ENCODE measurements at places on chromosomes 3 and 15.

- DNase-seq = no peak
These were observed 240.4 kb downstream of the EDEM1 start for GRCh38 chr3:5427938-5428337.

DNA sequence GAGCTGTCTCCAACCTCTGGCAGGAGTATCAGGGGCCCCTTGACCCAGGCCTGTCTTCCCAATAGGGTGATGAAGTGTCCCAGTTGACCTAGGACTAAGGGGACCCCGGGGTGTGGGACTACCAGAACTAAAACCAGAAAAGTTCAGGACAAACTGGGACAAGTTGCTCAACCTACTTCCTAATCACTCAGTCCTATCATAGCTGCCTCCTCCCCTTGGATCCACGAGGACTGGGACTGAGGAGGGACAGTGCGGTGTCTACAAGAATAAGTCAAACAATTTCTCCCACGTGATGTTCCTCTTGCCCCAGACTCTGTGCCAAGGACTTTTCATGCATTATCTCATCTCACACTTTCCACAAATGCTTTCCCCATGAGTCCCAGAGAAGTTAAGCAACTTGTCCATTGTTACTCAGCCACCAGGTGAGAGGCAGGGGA, 49.4 kb upstream of the SLCO2A1 start:
- DNase-seq = no peak

DNA sequence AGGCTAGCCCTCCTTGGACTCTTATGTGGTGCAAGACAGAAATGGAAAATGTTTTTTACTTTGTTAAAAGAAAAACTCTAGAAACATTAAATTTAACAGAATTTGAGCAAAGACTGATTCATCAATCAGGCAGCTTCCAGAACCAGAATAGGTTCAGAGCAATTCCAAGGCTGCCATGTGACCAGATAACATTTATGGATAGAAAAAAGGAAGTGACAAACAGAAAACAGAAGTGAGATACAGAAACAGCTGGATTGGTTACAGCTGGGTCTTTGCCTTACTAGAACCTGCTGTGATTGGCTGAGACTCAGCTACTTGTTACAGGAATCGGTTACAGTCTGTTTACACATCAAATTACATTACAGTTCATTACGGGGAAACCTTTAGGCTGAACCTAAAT, 22.5 kb upstream of the OTOL1 start:
- DNase-seq = no peak

- no peak for DNase-seq
These were observed 362.9 kb upstream of the RBMS3 start for GRCh38 chr3:28917895-28918475.

DNA sequence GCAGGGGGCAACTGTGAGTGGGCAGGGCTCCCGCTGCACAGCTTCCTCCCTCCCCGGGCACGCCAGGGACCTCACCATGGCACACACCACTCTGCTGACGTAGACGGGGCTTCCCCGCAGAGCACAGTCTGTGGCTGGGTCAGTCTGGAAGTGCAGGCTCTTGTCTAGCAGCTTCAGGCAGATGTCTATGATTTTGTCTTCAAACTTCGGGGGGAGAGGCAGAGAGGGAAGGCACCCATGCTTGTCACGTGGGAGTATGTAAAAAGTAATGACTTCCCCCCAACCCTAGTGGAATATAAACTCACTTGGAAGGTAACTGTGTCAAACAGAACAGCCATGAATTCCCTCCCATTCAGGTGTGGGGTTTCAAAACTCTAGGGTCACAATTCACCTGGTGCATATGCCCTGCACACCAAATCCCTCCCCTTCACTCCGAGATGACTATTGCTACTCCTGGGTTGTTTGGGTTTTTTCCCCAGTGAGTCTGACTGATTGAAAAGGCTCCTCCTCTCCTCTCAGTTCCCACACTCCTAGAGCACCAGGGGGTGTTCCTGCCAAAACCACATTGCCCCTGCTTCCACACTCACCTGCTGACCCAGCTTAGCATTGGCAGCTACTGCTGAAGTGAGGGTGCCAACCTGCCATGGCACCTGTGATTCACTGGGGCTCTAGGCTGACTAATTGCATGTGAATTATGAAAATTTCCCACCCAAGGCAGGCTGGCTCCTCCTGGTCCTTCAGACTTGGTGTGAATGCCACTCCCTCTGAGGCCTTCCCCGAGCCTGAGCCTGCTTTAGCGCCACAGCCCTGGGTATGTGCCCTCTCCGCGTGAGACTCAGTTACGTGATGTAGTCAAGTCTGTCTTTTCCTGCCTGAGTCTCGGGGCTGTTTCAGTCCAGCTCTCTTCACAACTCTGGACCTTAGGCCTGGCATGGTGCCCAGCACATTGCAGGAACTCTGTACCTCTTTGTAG, 13.0 kb downstream of the TGM5 start:
- DNase-seq = no peak

DNA sequence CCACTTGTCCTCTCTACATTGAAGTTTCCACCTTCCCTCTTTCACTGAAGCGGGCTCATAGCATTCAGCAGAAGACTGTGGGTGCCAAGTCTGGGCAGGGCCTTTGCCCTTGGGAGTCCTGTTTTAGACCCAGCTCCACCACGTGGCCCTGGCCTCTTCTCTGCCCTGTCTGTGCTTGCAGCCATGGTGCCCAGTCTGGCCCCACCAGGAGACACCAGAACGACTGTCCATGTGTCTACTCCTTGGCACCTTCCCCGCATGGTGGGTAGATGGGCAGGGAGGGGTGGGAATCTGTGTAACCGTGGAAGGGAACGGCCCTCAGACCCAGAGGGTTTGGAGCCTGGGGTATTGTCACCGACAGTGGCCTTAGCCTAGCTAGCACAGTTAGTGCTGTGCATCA, 17.9 kb upstream of the EMC3 start:
- no peak for DNase-seq

- no peak for DNase-seq
These were observed 2.7 kb upstream of the ITIH3 start for GRCh38 chr3:52791928-52792327.

- DNase-seq = peak; percentile 31
These were observed 8.0 kb downstream of the IGSF10 start for GRCh38 chr3:151452841-151453240.

Measured in upper lobe of left lung (tissue), 6 donors.